NCI-H82 (cell line): ENCODE measurements at places on chromosomes 3 and 15.

GRCh38 chr3:159649951-159650350 is 338.7 kb upstream of the IL12A start:
- DNase-seq = no peak

GRCh38 chr3:194178128-194178527 is 42.2 kb downstream of the HES1 start:
- DNase-seq = no peak

GRCh38 chr3:195609229-195609628 is 25.5 kb upstream of the APOD start:
- no peak for DNase-seq

DNA sequence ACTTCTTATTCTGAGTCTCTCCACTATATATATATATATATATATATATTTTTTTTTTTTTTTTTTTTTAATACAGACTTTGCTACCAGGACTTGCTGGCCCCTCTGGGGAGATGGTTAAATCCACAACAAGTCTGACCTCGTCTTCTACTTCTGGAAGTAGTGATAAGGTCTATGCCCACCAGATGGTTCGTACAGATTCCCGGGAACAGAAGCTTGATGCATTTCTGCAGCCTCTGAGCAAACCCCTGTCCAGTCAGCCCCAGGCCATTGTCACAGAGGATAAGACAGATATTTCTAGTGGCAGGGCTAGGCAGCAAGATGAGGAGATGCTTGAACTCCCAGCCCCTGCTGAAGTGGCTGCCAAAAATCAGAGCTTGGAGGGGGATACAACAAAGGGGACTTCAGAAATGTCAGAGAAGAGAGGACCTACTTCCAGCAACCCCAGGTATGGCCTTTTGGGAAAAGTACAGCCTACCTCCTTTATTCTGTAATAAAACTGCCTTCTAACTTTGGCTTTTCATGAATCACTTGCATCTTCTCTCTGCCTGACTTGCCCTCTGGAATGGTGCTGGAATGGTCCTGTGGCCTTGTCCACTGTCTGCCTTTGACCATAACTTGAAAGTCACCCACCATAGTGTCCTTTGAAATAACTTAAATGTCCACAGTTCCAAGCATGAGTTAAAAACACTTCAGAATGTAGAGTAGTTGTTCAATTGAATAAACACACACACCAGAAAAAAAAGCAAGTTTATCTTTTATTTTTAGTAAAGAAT is 32.4 kb downstream of the MLH1 start:
- DNase-seq = no peak

DNA sequence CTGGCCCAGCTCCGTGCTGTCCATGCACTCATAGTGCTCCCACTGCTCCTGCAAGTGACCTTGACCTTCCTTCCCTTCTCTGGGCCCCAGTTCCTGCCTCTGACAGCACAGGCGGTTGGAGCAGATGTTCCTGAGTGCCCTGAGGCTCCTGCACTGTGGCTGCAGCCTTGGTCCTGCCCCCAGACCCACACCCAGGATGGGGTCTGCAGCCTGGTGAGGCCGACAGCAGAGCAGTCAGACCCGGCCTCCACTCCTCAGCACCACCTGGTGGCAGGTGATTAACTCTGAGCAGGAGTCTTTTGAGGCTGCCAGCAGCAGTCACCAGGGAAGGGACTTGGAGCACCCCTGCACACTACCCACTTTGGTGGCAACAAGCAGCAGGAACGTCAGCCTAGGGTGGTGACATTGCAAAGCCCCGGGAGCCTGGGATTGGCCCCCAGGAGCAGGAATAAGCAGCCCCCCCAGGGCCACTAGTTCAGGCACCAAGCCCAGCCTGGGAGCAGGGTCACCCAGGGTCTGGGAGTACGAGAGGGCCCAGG is 64.6 kb downstream of the CYP11A1 start:
- peak; percentile 92 for DNase-seq

DNA sequence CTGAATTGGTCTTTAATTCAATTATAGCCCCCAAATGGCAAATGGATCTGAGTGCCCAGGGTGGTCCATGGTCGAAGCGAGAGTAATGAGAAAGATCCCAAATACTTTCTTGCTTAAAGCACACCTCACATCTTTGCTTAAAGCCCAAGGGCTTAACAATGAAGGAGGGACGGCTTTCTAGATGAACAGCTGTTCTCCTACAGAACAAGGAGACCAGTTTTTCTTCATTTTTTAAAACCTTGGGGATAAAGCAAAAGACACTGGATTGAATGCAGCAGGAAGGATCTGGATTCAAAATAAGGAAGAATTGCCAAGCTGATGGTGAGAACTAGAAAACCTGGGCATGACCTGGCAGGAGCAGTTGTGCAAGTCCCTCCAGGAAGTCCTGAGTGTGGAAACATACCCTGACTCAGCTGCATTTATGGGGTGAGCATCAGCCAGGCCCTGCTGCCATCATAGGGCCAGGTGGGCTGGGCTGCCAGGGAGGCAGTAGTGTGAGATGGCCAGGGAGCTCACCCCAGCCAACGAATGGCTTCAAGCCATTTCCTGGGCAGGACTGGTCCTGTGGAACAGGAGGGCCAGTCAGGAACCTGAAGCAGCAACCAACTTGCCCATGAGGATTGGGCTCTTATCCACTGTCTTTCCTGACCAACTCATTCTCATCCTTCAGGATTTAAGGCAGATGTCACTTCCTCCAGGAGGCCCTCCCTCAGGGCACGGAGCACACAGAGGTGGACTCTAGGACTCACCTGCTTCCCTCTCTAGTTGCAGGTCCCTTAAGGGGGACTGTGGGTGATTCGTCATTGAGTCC is 18.4 kb upstream of the RHCG start:
- no peak for DNase-seq

DNA sequence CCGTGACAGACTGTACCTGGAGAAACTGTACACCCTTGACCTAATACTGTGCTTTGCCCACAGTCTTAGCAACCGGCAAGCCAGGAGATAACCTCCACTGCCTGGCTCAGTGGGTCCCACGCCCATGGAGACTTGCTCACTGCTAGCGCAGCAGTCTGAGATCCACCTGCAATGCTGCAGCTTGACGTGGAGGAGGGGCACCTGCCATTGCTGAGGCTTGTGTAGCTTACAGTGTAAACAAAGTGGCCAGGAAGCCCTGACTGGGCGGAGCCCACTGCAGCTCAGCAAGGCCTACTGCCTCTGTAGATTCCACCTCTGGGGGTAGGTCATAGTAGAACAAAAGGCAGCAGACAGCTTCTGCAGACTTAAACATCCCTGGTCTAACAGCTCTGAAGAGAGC is 189.3 kb downstream of the EDEM1 start:
- DNase-seq = no peak

DNA sequence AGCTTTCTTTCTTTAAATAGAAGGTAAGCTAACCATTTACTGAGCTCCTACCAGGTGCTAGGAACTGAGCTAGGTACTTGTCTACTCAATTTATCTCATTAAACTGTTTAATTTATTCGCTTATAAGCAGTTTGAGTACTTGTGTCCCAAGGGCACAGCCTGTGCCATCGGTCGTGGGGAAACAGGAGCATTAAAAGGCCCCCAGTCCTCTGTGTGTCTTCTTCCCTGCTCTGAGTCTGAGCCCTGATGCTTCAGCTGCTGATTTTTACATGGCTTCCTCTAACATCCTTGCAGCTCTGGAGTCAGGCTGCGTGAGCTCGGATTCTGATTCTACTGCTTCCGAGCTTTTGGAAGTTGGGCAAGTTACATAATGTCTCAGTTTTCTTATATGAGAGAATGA is 239.5 kb downstream of the EDEM1 start:
- DNase-seq = no peak

DNA sequence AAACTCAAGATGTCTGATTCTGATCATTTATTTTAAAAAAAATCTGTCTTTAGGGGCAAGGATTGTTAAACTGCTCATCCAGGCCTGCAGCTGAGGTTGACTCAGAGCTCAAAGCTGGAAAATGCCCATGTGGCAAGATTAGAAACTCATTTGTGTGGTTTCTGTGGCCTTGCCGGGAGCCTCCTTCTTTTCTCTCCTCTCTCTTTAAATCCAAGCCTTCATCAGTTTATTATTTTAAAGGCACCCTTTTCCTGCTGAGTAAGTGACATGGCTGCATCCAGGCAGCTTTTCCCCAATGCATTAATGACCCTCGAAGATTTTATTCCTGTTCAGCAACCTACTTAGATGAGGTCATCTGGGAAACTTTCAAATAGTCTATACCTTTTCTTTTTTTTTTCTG is 221.3 kb upstream of the CDIN1 start:
- no peak for DNase-seq

DNA sequence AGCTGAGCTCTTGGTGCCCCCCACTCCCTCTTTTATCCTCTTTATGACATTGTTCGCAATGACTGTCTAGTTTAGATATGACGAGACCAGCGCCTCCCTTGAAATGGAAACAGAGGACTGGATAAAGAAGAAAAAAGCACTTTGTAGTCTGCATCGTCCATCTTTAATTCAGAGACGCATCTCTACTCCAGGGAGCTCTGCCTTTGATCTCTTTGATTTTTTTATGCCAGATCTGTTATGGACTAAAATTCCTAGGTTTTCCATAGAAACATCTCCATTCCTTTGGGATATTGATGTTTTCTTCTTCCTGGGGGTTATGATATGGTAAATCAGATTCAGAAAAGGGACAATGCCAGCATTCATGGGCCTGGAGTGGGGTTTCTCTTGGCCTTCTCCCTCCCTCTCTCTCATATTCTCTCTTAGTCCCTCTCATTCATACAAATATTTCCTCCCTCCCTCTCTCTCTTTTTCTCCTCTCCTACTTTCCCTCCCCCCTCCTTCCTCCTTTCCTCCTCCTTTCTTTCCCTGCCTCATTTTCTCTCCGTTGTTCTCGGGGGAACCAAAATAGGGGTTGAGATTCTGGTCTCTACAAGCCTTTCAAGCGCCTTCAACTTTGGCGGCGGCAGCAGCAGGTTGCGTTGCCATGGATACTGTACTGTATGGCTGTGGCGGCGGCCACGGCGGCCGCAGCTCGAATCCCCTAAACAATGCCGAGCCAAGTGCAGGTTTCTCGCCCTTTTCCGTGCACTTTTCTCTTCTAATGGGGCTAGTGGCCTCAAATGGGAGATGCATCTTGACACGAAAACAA is 45.5 kb downstream of the ZIC4 start:
- DNase-seq = no peak

- DNase-seq = peak; percentile 92
Observed at GRCh38 chr3:170355738-170356595, 1.5 kb upstream of the SKIL start.

DNA sequence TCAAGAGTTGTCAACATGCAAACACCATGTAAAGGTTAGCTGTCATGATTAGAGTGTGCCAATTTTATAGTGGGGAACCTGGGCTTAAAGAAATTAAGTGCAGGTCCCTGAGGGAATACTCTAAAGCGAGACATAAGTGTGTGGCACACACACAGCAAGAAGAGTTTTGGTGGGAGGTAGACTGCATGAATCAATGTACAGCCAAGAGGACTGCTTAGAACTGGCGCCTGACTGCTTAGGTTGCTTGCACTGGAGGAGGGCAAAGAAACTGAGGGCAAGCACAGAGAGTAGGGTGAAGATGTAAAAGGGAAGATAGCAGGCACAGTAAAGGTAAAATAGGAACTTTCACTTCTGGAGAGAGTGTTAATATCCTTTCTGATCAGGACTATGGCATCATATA is 184.9 kb downstream of the SOX2 start:
- no peak for DNase-seq

- DNase-seq = no peak
Observed at GRCh38 chr3:24154013-24154695, 209.1 kb downstream of the NR1D2 start.
